T-helper 1 cell (primary cell): ENCODE measurements at places on chromosomes 7 and 10.

GRCh38 chr7:99191869-99192596 lies 15.9 kb downstream of the KPNA7 start:
- no peak for DNase-seq

GRCh38 chr7:107076781-107077698 lies 32.5 kb downstream of the PRKAR2B start:
- no peak for DNase-seq

DNA sequence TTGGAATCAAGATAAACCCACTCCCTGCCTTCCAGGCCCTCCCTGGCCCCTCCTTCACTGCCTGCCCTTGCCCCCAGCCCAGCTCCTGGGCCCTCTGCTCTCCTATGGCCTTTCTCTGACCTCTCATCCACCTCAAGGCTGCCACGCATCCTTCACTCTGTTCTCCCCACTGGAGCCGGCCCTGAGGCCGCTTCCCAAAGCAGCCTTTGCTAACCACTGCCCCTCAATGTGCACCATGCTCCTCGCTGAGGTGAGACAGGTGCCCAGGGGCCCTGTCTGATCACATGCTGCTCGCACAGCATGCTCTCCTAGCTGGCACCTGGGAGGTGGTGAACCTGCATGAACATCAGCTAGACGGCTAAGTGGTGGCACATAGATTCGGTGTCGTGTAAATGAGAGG lies 138.5 kb upstream of the RET start:
- DNase-seq: no peak

- no peak for DNase-seq
These were observed 150.7 kb downstream of the CFTR start for GRCh38 chr7:117630501-117630900.

GRCh38 chr7:43615558-43616145 lies 32.7 kb downstream of the STK17A start:
- no peak for DNase-seq

GRCh38 chr10:130141878-130142277 lies 5.7 kb downstream of the GLRX3 start:
- no peak for DNase-seq

DNA sequence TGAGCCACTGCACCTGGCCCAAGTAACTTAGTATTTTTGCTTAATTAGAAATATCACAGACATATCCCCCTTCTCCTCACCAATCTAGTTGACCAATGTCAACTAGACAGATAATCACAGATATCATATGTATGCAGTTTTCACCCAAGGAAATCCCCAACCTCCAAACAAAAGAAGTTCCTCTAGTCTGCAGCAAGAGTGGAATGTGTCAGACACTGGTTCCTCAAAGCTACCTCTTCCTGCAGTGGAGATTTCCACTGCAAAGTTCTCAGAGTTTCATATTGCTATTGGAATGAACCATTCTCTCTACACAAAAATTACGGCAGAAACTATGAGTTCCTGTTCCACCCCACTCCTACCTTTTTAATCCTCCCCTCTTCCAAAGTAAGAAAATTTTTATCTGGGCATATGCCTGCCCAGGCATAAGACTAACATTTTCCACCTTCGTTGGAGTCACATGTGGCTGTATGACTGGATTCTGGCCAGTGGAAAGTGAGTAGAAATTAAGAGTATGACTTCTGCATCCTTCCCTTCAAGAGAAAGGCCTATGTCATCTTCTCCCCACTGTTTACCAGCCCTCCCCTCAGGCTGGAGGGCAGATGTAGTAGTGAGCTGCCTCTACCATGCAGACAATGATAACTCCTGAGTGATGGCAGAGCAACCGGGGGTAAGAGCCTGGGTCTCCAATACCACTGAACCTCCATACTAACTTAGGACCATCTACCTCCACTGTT lies 103.0 kb downstream of the MYOF start:
- DNase-seq: peak; percentile 73

- DNase-seq: no peak
These were observed 1.2 kb downstream of the PLEKHA1 start for GRCh38 chr10:122375679-122376160.

GRCh38 chr7:50069613-50070012 lies 23.4 kb downstream of the ZPBP start:
- no peak for DNase-seq

DNA sequence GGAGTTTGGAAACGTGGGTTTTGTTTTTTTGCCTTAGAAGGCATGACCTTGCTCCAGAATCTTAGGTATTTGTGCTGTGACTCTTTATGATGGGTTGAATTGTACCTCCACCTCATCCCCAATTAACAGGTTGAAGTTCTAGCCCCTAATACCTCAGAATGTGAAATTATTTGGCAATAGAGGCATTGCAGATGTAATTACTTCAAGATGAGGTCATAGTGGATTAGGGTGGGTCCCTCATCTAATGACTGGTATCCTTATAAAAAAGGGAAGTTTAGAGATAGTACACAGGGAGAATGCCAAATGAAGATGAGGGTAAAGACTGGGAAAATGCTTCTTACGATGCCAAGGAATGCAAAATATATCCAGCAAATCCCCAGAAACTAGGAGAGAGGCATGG lies 3.0 kb upstream of the FAM200A start:
- DNase-seq: no peak

DNA sequence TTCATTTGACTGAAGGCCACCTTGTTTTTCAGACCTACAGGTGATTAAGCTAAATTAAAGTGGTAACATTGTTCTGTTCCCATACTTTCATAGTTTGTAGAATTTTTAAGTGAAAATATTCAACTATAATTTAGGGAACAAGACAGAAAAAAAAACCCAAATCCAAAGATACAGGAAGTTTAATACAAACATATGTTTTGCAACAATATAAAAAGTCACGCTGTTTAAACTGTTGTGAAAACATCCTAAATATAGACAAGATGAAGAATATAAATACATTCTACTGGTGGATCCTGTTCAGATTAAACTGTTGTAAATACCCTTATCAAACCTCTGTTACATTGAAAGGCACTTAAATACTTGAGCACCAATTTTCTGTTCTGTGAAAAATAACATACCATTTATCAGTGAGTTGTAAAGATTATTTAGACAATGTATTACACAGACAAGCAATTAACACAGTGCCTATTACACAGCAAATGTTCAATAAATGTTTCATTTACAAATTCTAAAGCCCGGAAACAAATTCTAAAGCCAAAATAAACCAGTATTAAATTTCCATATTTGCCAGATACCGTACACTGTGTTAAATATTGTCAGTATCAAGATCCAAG lies 14.2 kb downstream of the ASZ1 start:
- DNase-seq: no peak
